ENCODE measurements at places on chromosomes 12 and 14. TPM values are rescaled to one million over a fixed set of nuclear protein-coding genes. Genes with fewer than 3 reads are reported as not detected.

The VTI1B gene
- total RNA-seq, result 75.8 TPM

The FOXN4 gene
- total RNA-seq, result not detected

The SERPINA1 gene
- total RNA-seq, result 22.1 TPM

The CHGA gene
- not detected for total RNA-seq

The NANOG gene
- not detected for total RNA-seq

The DPPA3 gene
- total RNA-seq, result not detected

The STRAP gene
- 135 TPM for total RNA-seq

The KLRD1 gene
- total RNA-seq, result 0.22 TPM

The TMEM132D gene
- total RNA-seq, result not detected

The SALL2 gene
- 4.4 TPM for total RNA-seq

The RPGRIP1 gene
- not detected for total RNA-seq

The CACNA1C gene
- 0.12 TPM for total RNA-seq

The KRT8 gene
- 0.67 TPM for total RNA-seq

The RFX4 gene
- not detected for total RNA-seq

The TSPAN8 gene
- not detected for total RNA-seq

The BCL2L14 gene
- 12.7 TPM for total RNA-seq

The ACRBP gene
- total RNA-seq, result 0.63 TPM

The APOF gene
- not detected for total RNA-seq

The SAMD4A gene
- 2.4 TPM for total RNA-seq

The CLEC12A gene
- not detected for total RNA-seq

The AMHR2 gene
- not detected for total RNA-seq

All from activated CD4-positive, alpha-beta memory T cell treated with anti-CD3 and anti-CD28 coated beads for 36 hours (primary cell).